Globus pallidus (tissue), 1 donor: ENCODE measurements at places on chromosomes 2 and 18.
A peak's percentile ranks its signal among the peaks of the same experiment; 100 is the strongest.

DNA sequence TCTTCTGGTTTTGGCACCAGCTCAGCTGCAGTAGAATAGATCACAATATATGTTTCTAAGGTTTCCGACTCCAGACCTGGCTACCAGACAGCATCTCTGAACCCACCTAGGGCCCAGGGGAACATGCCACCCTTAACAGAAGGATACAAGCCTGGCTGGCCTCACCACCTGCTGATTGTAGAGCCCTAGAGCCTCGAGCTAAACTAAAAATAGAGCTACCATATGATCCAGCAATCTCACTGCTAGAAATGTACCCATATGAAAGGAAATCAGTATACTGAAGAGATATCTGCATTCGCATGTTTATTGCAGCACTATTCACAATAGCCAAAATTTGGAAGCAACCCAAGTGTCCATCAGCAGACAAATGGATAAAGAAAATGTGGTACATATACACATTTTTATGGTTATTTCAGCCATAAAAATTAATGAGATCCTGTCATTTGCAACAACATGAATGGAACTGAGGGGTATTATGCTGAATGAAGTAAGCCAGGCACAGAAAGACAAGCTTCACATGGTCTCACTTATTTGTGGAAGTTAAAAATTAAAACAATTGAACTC lies 242.4 kb upstream of the SLC39A10 start:
- no peak for DNase-seq

DNA sequence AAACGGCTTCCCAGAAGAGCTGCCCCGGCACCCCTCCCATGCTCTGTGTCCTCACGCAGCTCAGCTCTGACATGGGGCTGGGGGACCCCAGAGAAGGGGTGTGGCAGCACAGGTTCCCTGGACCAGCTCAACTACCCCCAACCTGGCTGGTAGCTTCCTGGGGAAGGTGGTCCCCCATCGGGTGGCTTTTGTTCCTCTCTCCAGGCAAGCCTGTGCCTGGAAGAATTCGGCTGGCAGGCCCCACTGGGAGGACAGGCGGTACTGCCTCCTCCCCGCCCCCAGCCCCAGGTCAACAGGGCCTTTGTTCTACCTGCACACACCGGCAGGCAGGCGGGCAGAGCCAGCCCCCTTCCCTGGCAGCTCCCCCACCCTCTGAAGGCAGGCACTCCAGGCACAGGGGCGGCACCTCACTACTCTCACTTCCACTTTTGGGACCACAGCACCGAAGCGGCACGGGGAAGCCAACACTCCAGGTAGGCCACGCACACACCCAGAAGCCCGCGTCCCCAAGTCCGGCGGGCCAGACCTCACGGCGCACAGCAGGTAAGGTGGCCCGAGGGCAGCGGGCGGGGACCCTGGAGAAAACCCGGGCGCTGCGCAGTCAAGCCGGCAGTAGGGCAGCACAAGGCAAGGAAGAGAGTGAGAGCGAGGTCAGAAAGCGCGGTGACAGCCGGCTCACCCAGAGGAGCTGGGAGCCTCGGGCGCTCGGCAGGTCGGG lies 1.3 kb downstream of the HS6ST1 start:
- DNase-seq: no peak

DNA sequence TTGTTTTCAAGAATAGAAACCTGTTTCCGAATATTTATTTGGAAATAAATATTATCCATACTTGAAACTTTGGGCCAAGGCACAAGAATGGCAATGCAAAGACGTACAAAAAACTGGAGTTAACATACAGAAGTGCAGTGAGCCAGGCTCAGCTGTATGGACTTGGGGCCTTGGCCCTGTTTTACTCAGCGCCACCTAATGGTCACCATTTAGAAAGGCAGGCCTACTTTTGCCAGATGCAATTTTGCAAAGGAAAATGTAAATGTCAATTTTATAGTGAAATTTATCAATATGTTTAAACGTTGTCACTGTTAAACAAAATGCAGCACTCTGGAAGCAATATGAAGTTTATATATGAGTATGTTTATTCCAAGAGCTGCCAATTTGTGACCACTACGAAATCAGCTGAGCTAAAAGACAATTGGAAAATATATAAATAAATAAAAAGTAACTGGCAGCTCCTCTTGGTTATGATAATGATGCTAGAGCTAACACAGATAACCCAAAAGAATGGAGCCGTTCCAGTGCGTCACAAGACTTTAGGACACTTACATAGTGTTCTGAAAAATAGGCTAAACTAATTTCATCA lies 155.0 kb downstream of the ARHGAP15 start:
- DNase-seq: peak; percentile 24

DNA sequence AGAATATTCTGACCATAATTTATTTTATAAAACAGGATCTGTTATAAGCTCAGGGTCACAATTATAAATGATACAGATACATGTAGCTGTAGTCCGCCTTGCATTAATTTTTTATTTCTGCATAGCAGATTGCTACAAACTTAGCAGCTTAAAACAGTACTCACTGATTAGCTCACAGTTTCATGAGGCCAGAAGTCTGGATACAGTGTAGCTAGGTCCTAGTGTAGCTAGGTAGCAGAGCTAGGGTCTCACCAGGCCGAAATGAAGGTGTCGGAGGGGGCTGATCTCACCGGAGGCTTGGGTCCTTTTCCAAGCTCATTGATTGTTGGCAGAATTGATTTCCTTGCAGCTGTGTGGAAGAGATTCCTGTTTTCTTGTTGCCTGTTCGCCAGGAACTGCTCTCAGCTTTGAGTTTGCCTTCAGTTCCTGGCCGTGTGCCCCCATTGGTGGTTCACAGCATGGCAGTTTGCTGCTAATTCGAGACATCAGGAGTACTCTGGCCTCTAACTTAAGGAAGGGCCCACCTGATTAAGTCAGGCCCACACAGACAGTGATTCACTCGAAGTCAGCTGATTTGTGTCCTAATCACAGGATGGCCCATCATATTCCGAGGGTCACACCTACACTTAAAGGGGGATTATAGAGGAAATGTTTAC lies 18.4 kb downstream of the NAPG start:
- DNase-seq: no peak

DNA sequence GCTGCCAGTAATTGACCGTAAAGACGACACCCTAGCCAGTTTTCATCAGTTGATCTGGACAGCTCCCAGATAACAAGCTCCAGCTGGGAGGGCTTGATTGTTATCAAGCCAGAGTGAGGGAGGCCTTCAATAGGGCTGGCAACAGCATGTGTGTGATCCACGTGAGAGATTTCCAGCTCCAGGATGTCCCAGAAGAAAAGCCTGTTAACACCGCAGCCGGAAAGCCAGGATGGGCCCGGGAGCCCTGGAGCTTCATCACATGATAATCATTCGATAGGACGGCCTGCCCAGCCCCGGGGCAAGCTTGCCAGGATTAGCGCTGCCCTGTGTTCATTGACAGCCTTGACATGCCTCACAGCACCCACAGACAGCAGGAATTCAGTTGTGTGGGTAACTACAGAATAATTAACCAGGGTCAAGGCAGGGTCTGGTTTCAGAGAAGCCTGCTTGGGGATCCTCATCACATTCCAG lies 182.5 kb downstream of the C1D start:
- no peak for DNase-seq

GRCh38 chr2:174485788-174486562 lies 854 bp downstream of the GPR155 start:
- peak; percentile 31 for DNase-seq

- no peak for DNase-seq
Measured at GRCh38 chr2:190889175-190889943, 8.7 kb downstream of the GLS start.

GRCh38 chr2:174328114-174328960 lies 6.4 kb upstream of the SP9 start:
- no peak for DNase-seq

DNA sequence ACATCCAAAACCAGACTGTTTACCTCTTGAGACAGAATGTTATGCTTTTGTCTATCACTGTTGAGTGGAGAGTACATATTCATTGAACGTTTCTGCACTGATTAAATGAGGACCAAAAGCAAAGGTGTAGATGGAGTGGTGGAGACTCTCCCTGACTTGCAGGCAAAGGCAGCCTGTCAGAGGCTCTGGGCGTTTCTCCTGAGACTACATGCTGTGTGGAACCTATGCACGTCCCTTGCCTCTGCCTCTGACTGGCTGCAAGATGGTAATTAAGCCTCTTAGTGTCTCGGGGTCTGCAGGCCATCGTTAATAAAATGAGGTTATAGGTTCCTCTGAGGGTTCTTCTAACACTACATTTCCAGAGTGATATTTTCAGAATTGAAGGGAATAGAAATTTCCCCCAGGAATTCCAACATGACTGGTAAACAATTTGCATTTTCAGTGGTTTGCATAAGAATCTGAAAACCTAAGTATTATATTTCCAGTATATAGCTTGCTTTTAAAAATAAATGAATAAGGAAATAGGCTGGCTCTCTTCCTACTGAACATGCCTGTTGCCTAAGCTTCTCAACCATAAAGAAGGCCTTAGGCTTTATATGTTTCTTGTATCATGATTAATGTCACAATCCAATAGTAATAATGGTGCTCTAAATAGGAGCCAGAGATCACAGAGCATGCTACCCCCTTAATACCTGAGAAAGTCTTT lies 107.4 kb downstream of the FTCDNL1 start:
- DNase-seq: no peak

- no peak for DNase-seq
Measured at GRCh38 chr2:205079173-205079572, 533.9 kb downstream of the PARD3B start.

GRCh38 chr2:171958475-171958874 lies 36.2 kb downstream of the HAT1 start:
- no peak for DNase-seq

- no peak for DNase-seq
Measured at GRCh38 chr2:166170356-166170755, 42.5 kb upstream of the SCN1A start.

GRCh38 chr2:237291138-237291792 lies 122.7 kb downstream of the COL6A3 start:
- DNase-seq: no peak

GRCh38 chr2:231613663-231614558 lies 21.2 kb downstream of the TEX44 start:
- peak; percentile 94 for DNase-seq

DNA sequence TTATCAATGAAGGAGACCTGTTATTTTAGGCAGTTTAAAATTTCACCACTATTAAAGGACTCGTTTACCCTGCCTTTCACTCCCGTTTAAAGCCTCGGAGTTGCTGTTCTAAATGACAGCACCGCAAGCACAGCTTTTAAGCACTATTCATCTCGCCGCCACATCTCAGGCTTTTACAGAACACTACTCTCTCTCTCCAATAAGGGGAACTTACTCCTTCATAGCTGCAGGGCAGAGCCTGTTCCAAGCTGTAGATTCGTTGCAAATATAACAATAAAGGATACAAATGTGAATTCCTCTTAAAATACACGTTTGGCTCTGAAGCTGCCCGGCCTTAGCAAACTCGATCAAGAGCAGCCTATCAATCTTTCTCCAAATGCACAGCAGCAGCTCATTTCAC lies 271.8 kb downstream of the ZNF521 start:
- DNase-seq: no peak

- DNase-seq: no peak
Measured at GRCh38 chr2:126809340-126809739, 89.3 kb upstream of the TEX51 start.

DNA sequence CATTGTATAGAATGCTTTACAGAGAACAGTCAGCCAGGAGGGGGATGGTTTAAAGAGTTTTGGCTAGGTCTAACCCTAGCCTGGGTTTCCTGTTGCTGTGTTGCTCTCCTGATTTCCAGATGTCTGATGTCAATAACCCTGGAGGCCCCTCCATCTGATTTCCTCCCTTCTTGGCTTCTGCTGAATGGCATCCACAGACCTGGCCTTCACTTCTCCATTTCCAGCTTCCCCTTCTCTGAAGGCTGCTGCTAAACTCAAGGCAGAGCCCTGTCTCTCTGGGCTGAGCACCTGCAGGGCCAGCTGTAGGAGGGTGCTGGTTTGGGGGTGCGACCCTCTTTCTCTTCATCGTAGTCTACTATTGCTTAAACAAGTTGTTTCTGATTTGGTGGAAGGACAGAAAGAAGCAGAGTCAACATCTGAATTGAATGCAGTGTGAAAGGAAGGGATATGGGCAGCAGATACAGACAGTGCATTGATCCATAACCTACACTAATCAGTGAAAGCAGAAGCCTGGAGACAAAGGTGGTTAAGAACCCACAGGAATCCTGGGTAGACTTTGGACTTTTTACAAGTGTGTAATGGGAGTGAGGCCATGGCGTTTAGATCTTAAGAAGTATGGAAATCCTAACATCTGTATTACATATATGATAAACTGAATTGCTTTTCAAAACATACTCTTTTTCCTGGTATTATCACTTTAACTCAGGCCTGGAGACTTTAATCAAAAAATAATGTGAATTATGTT lies 153.6 kb downstream of the HRH4 start:
- no peak for DNase-seq

- no peak for DNase-seq
Measured at GRCh38 chr2:27638037-27638637, 9.3 kb downstream of the GPN1 start.

- DNase-seq: no peak
Measured at GRCh38 chr18:46156124-46156745, 52.0 kb downstream of the HAUS1 start.

DNA sequence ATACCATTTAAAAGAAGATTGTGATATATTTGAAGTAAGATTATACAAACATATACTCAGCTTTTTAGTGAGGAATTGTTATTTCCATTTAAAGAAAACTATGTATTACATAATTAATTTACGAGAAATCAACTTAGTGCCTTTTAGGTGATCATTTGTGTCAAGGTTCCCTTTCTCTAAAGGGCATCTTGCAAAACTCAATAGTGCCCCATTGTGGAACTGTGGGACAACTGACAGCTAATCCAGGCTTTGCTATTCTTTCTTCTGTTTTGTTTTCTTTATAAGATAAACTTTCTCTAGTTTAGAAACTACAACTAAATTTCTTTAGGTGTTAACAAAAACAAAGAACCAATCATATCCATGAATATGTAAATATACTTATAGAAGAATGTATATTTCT lies 24.3 kb upstream of the VIT start:
- peak; percentile 13 for DNase-seq

DNA sequence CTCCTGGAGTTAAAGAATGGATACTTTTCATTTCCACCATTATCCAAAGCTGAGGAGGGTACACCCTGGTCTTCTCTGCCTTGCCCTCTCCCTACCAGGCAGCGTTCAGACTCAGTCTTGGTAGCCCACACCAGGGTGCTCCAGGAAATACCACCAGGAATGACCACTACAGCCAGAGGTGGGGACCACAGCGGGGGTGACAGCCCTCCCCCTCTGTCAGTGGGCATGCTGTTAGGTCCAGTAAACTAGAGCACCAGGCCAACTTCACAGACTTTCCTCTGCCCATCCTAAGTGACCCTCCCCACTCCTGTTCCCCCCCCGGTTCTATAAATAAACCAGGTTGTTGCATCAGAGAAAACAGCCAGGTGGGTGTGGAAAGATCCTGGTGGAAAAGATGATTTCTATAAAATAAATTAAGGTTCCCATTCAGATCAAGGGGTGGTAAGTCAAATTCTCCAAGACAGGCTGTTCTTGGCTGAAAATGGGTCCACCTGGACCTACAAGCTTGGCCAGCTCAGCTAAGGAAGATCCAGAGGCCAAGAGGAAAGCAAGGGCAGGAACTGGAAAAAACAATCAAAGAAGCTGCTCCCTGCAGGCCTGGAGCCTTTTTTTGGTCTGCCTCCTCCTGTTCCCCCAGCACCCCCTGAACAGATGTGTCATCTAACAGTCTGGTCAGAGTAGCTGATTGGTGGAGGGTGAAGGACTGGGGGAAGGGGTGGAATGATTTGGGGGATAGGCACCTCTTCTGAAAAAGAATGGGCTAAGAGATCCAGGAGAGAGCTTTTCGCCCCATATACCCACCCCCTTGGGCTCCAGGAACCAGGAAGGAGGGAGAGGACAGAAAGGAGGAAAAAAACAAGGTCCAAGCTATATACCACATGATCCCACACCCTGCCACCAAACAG lies 2.3 kb downstream of the RAB11FIP5 start:
- DNase-seq: no peak

GRCh38 chr18:36895606-36896005 lies 66.7 kb downstream of the KIAA1328 start:
- no peak for DNase-seq
